HEK293T (cell line): ENCODE measurements at places on chromosomes 3 and 15.

DNA sequence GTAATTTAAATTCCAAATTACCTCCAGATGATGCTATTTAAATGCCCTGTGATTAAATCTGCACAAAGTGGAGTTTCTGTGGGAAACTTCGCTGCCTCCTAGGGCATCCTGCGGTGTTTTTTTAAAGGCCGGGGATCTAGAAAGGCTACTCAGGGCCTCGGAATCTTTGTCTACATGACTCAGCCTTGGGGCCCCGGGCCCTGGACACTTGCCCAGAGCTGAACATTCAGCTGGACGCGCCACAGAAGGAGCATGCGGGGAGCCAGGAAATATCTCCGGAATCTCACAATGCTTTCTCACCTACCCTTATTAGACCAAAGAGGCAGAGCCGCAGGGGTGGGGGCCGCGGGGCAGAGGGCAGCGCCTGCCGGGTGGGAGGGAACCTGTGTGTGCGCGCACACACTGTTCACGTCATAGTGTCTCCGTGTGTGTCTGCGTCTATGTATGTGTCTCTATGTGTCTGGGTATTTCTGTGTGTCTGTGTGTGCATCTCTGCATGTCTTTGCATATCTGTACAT lies 145.5 kb upstream of the TPM1 start:
- no peak for DNase-seq

GRCh38 chr3:67916353-67916752 lies 261.9 kb upstream of the SUCLG2 start:
- DNase-seq, result no peak

GRCh38 chr3:33016846-33017405 lies 65.5 kb downstream of the CCR4 start:
- DNase-seq, result no peak

DNA sequence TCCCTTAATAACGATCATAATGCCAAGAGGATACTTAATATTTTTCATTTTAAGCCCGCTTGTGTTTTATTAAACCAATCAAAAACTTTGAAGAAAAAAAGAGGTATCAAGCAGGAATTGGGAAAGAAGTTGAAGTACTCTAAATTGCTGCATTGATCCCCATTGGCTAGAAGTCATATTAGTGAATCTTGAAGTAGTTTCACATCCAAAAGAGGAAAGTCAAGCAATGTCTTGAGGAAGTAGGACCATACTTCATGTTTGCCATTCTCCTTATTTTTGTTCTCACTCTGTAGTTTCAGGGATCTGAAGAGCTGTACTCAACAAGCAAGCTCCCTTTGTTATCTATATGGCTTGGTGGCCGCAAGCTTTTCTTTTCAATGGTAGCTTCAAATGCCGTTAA lies 2.2 kb downstream of the SCAANT1 start:
- no peak for DNase-seq

GRCh38 chr3:190097617-190098016 lies 23.1 kb downstream of the P3H2 start:
- DNase-seq, result no peak

GRCh38 chr3:100994187-100994586 lies 966 bp upstream of the ABI3BP start:
- DNase-seq, result no peak

DNA sequence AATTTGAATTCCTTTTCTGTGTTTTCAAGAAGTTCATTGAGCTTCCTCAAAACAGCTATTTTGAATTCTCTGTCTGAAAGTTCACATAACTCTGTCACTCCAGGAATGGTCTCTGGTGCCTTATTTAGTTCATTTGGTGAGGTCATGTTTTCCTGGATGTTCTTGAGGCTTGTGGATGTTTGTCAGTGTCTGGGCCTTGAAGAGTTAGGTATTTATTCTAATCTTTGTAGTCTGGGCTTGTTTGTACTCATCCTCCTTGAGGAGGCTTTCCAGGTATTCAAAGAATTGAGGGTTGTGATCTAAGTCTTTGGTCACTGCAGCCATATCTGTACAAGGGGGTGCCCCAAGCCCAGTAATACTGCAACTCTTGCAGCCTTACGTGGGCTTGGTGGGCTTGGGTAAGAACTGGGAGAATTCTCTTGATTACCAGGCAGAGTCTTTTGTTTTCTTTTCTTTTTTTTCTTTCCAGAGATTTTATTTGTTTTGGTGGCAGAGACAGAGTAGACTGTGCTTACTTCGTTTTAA lies 19.3 kb upstream of the CCNDBP1 start:
- DNase-seq, result no peak

DNA sequence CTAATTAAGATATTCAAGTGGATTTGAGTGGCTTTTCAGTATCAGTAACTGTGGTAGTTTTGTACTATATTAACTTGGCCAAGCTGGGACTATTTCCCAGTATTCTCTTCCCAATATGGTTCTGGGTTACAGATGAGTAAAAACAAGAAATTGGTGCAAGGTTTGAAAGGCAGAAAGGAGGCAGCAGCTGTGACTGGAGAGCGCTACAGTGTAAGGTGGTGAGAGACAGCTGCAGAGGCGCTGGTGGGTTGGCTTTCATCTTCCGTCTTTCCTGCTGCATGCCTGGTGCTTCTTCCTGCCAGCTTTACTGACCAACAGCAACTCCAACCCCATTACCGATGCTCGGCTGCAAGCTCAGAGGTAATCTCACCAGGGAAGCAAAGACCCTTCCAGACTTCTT lies 9.8 kb downstream of the DPH3 start:
- no peak for DNase-seq

DNA sequence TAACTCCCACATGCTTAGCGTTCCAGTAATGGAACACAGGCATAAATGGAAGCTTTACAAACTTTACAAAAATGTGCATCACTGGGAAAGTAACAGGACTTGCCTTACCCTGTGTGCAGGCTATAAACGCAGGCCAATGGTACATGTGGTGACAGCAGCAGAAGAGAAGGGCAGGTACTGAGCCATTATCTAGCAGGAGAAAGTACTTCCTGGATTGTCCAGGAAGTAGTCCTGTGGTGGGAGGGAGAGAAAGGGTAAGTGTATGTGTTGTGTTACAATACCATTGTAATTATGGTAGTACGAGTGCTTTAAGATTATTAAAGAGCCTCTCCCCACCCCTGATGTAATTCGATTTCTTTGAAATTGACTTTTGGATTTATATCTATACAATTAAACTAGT lies 5.3 kb downstream of the ATP1B3 start:
- no peak for DNase-seq

- no peak for DNase-seq
Measured at GRCh38 chr3:133487204-133487603, 86.3 kb upstream of the CDV3 start.

GRCh38 chr15:85972805-85973540 lies 106.7 kb upstream of the AGBL1 start:
- no peak for DNase-seq

DNA sequence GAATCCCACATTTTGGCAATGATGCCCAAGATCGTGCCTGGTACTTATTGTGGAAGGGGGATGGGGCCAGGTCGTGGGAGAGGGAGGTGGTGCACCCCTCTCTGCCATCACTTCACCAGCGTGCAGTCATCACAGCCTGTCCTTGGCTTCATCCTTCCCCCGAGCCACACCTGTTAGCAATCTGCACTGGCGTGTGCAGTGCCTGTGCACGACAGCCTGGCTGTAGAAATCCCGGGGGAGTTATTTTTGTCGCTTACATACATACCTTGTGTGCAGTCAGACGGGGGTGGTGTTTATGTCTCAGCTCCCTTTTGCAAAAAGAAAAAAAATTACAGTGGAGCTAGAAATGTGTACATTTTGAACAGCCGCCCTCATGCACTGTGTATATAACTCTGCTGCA lies 216.0 kb downstream of the TLE3 start:
- no peak for DNase-seq

GRCh38 chr15:77017761-77018720 lies 23.1 kb downstream of the PSTPIP1 start:
- DNase-seq, result no peak

DNA sequence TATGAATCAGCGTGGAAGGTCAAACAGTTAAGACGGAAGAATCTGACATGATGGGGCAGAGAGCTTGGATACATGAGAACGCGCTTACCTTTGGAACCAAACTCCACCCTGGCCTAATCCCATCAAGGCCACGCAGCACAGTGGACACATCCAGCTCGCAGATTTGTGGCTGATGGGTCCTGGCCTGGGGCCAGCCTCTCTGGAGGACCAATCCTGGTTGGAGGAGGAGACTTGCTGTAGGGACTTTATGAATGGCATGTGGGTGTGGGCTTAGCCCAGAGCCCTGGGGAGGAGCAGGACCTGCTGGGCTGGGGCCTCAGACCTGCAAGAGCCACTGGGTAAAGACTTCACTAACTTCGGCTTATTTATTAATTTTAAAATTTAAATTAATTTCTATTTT lies 73.4 kb upstream of the ANKRD34C start:
- no peak for DNase-seq

- no peak for DNase-seq
Measured at GRCh38 chr3:187922704-187923416, 177.6 kb upstream of the BCL6 start.

GRCh38 chr3:59879031-59879581 lies 829.3 kb upstream of the CFAP20DC start:
- DNase-seq, result no peak

GRCh38 chr3:30418443-30418842 lies 188.0 kb upstream of the TGFBR2 start:
- no peak for DNase-seq

GRCh38 chr3:20698896-20699295 lies 512.9 kb upstream of the SGO1 start:
- DNase-seq, result no peak

GRCh38 chr15:48596841-48597240 lies 48.7 kb downstream of the FBN1 start:
- DNase-seq, result no peak

GRCh38 chr3:129622933-129623332 lies 16.5 kb upstream of the PLXND1 start:
- no peak for DNase-seq

DNA sequence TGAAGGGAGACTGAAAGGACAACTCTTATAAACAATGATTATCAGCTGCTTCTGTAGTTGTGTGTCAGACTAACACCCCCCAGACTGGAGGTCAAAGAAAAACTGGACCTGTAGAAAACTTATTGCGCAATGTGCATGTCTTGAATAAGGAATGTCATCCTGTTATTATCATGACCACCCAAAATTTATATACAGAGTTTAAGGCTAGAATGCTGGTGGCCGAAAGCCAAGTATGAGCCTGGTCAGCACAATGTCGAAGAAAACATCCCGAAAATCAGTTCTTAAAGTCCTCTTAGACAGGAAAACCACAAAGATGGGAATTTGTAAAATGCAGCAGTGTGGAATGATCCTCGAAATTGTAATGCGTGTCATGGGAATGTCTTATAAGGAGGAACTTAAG lies 29.3 kb downstream of the RFTN1 start:
- no peak for DNase-seq

DNA sequence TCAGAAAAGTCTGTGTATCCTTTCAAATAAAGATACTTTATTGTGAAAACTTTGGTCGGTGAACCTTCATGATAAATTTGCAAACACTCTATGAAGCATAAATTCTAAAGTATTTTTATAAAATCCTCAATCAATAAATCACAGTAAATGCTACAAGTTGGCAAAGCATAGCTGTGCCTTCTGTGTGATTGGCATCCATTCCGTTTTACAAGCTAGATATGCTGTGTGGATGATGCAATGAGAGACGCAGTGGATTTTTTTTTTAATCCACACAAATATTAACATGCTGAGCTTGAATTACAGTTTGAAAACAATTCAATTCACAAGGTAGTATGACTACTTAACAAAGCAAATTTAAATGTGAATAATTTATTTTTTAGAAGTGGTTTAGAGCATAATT lies 937.2 kb downstream of the ZPLD1 start:
- DNase-seq, result no peak

GRCh38 chr3:12470111-12470510 lies 14.2 kb upstream of the TSEN2 start:
- no peak for DNase-seq

GRCh38 chr3:141737093-141737492 lies 1.0 kb upstream of the RNF7 start:
- DNase-seq, result no peak

DNA sequence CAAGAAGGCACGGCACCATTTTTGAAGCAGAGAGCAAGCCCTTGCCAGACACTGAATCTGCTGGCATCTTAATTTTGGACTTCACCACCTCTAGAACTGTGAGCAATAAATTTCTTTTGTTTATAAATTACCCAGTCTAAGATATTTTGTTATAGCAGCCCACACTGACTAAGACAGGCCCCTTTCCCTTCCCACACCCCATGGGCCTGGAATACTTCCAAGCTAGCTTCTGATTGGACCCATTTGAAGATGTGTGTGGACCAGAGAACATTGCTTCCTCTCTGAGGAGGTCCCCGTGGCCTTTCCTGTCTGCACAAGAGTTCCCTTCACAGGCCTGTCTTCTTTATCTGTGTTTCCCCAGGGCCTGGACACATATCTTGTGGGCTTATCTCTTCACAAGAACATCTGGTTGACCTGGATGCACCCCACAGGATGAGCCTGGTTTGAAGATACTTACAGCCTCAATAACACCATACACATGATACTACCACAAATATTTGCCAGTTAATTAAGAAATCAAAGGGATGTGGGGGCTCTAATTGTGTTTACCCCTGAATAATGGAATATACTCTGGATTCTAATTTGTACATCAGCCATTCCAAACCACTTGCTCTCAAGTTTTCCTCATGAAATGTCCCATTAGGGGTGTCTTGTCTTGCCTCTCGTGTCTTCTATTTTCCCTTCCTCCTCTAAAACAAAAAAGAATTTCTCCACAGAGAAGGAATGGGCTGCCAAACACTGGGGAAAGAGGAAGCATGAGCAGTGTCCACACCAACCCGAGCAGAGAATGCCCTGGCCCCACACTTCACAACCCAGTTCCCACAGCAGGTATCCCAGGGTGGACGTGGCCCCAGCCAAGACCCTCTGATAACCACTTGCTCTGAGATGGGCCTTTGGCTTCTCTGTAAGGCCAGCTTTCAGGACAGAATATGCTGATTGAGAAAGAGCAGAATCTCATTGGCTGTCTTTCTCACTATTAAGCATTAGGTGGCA lies 42.5 kb downstream of the GLB1 start:
- DNase-seq, result no peak

DNA sequence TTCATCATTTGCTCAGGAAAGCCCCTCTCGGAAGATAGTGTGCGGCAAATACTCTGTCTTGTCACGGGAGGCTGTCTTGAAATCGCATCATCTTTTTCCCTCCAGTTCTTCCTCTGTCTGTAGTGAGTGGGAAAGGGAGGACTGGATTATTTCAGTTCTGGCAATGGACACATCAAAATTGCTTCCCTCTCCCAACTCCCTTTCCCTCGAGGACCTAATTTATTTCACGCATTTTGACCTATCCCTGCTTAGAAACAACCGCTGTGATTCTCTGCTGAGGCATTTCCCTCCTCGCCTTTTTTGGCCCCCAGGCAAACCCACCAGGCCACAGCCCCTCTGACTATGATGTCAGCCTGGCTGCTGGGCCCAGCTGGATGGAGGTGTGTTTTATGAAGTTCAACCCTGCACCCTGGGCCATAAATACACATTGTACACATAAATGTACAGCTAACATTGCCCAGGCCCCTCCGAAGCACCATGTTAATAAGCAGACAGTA lies 138.7 kb upstream of the LRTM1 start:
- no peak for DNase-seq

DNA sequence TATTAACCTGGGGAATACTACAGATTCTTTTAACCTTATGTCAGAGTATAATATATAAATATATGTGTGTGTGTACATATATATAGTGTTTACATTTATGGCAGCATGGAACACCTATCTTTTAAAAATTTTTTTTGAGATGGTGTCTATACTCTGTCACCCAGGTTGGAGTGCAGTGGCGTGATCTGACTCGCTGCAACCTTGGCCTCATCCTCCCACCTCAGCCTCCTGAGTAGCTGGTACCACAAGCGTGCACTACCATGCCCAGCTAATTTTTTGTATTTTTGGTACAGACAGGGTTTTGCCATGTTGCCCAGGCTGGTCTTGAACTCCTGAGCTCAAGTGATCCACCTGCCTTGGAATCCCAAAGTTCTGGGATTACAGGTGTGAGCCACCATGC lies 18.5 kb upstream of the ERICH6 start:
- DNase-seq, result no peak
